ENCODE measurements at places on chromosomes 4 and X.

GRCh38 chr4:139808381-139808807, 142.8 kb downstream of the MGST2 start:
- no peak for DNase-seq

DNA sequence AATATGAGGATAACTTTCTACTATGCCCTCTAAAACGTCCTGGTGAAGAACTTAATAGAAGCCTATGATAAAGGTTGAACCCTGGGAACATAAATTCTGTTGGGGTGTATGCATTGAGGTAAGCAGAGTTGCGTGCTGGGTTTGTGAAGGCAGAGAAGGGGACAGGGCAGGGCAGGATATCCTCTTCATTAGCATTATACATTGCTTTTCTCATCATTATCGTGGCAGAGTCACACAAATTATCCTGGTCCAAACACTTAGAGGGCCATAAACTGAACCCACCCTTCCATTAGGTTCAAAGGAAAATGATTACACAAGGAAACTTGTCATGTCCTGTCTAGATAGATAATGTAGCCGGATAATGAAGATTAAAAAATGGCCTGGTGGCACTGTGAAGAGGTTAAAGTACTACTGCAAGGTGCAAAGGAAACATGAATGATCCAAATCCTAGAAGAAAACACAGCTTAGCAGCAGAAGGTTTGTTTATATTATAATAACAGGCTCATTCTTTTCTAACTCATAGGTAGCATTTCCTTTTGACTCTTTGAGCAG, 189.1 kb downstream of the SPCS3 start:
- DNase-seq, result no peak

DNA sequence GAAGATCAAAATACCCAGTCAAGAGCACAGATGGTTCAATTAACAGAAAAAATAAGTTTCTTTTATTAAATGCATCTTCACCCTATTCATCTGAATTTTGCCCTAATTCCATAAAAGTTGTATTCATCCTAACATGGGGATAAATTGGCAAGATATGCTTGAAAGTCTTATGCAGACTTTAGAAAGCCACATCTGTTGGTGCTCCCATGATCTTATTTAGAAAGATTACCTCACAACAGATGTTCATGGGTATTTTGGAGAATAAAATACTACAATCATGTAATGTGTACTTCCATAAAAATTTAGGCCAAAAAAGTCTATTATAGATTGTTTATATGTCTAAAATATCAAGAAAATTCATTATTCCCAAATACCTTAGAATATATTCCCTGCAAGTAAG, 510.3 kb downstream of the TECRL start:
- DNase-seq, result no peak

DNA sequence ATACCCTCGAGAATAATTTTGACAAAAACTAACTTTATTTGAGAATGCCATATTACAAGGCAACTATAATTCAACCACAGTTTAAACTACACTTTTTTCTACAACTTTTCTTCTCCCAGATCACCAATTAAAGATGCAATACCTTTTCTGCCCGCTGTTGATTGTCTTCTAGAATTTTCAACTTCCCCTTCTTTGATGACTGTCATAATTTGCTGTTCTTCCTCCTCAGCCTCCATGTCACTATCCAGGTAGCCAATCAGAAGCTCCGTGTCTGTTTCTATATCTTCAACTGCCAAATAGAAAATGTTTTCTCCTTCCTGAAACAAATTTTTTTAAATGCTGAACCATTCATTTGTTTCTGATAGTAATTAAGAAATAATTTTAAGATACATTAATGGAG, 101.5 kb downstream of the PRDM5 start:
- no peak for DNase-seq

- no peak for DNase-seq
Observed at GRCh38 chr4:8533274-8533865, 46.8 kb upstream of the GPR78 start.

- DNase-seq, result no peak
Observed at GRCh38 chr4:153174821-153175567, 29.2 kb upstream of the TRIM2 start.

- no peak for DNase-seq
Observed at GRCh38 chr4:169219440-169219839, 51.3 kb downstream of the SH3RF1 start.

- DNase-seq, result no peak
Observed at GRCh38 chrX:153438532-153438931, 7.3 kb downstream of the TREX2 start.

DNA sequence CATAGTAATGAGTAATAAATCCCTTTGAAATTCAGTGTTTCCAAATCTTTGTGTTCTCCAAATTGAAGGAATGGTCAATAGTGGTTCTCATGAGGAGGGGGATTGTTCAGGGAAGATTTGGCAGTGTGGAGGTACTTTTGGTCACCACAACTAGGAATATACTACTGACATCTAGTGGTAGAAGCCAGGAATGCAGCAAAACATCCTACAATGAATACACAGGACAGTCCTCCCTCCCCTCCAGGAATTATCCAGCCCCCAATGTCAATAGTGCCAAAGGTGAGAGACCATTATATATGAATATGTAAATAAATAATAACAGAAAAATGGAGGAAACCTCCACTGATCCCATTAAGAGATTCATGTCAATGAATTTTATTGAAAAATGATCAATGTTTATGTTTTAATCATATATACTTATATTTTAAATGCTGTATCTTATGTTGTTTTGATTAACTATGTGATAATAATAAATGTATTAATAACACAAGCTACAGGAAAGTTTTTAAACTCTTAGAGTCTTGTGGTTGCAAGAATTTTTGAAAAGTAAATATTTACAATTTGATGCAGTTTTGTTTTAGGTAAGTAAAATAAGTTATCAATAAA, 14.4 kb upstream of the FAM9A start:
- no peak for DNase-seq
